ENCODE measurements at places on chromosomes 3 and 15. TPM values are rescaled to one million over a fixed set of nuclear protein-coding genes. Genes with fewer than 3 reads are reported as not detected.

Gene PIERCE2
- total RNA-seq: 2.0 TPM

Gene SEMA5B
- total RNA-seq: 57.3 TPM

Gene AHSG
- total RNA-seq: not detected

Gene GP9
- total RNA-seq: not detected

Gene USP13
- total RNA-seq: 25.2 TPM

Gene SPRED1
- 40.0 TPM for total RNA-seq

Gene CLDN16
- total RNA-seq: not detected

Gene LNP1
- total RNA-seq: 6.9 TPM

Gene PPARG
- total RNA-seq: not detected

Gene LHFPL4
- total RNA-seq: 0.84 TPM

Gene RHOV
- 0.80 TPM for total RNA-seq

Gene SEMA3B
- total RNA-seq: 2.9 TPM

Gene TNFAIP8L3
- total RNA-seq: not detected

Gene LSAMP
- total RNA-seq: 36.6 TPM

Gene CDAN1
- total RNA-seq: 41.0 TPM

All from neural crest cell (in vitro differentiated cells).